Ammon's horn (tissue), 1 donor: ENCODE measurements at places on chromosomes 3 and 15.

DNA sequence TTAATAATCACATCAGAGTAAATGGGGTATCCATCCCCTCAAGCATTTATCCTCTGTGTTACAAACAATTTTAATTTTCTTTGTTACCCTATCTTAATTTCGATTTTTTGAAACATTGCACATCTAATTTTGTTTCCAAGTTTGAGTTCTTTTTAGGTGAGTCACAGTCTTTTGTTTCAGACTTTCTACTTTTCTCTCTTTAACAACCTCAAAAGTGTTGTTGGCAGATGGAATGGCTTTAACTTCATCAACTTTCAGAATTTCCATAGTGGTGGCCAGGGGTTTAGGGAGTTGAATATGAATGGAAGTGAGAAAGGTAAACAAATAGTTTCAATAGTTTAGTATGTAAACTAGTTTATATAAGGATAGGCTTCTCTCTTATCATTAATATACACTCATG, 223.0 kb upstream of the MLF1 start:
- DNase-seq = no peak

- no peak for DNase-seq
Measured at GRCh38 chr15:90529011-90529370, 732 bp upstream of the CRTC3 start.

GRCh38 chr3:111547631-111548030, 5.6 kb downstream of the CD96 start:
- DNase-seq = no peak

DNA sequence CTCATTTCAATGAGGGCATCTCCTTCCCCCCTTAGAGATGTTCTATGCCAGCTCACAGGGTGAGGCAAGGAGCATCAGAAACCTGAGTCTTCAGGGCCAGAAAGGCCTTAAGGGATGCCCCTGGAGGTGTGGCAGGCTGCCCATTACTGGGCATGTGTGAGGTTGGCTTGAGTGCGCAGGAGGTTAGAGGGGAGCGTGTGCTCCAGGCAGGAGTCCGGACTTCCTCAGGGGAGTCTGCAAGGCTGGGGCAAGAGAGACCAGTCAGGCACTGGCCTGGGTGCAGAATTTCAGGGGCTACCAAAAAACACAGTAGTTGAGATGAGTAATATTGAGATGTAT, 1.9 kb downstream of the LOXL1 start:
- no peak for DNase-seq
